ENCODE measurements at places on chromosomes 1 and 21.

- DNase-seq: no peak
Observed at GRCh38 chr1:77395051-77395450, 113.2 kb downstream of the AK5 start.

GRCh38 chr1:221783936-221784335 lies 42.0 kb upstream of the DUSP10 start:
- DNase-seq: no peak

DNA sequence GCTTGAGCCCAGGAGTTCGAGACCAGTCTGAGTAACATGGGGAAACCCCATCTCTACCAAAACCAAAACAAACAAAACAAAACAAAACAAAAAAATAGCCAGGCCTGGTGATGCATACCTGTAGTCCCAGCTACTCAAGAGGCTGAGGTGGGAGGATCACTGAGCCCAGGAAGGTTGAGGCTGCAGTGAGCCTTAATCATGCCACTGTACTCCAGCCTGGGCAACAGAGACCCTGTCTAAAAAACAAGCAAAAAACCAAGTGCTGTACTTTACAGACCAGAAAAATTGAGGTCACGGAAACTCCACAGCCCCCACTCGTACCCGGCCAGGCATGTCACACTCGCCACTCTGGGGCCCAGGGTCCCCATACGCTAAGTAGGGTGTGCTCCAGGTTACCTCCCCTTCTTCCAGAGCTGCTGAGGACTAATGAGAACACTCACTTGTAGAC lies 22.9 kb downstream of the ATP2B4 start:
- no peak for DNase-seq

DNA sequence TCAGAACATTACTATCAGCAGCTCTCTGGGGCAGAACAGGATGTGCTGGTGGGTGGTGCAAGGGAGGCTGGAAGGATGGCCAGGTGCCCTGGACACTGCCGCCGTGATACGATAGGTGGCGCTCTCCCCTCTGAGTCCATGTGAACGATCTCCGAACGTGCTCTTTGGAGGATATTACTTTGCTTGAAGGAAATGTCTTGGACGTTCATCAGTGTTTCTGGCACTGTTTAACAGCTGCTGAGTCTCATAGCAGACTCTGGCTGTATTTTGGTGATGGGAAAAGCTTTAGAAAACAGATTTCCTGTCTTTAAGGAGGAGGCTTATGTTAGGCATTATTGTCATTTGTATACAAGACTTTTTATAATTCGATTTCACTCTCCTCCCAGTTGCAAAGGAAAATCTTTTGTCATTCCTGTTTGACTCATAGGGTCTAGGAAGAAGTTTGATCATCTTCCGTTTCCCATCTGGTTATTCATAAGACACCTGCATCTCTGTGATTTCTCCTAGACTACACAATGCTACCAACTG lies 386.2 kb upstream of the ADGRL2 start:
- no peak for DNase-seq

- no peak for DNase-seq
Observed at GRCh38 chr21:28325618-28326017, 667.1 kb downstream of the LTN1 start.

GRCh38 chr1:156828400-156829124 lies 11.9 kb upstream of the SH2D2A start:
- no peak for DNase-seq

DNA sequence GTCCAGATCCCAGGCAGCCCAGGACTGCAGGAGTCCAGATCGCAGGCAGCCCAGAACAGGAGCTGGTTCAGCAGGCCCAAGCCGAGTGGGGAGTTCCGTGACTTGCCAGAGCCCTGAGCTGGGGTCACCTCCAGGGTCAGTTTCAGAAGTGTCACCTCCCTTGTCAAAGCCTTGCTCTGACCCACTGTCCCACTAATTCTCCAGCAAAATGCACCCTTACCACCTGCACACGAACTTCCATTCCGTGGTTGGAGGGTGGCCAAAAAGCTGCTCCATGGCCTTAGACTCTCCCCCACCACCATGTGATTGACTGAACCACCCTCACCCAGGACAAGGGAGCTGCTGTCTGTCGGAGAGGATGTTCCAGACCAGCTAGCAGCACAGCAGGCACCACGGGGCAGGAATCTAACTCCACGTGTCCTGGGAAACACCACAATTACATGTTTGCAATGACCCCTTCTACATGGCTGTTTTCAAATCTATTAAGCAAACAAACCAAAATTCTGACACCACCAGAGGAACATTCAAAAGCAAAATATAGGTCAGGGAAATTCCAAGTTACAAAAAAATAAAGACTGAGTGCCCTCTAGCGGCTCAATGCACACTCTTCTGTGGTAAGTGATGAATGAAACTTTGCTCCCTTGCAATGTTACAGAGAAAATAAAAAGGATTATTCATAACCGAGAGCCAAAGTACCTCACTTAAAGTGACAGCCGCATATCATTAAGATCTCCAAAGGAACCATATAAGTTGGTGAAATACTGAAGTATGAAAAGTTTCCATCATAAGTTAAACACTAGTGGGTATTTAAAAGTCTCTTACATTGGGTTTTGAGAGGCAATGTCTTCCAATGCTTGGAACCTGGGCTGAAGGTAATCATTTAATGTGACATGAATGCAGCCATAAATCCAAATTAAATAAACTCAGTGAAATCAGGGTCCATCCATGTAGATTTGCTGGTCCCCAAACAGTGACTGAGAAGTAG lies 76.3 kb downstream of the NPHP4 start:
- no peak for DNase-seq

DNA sequence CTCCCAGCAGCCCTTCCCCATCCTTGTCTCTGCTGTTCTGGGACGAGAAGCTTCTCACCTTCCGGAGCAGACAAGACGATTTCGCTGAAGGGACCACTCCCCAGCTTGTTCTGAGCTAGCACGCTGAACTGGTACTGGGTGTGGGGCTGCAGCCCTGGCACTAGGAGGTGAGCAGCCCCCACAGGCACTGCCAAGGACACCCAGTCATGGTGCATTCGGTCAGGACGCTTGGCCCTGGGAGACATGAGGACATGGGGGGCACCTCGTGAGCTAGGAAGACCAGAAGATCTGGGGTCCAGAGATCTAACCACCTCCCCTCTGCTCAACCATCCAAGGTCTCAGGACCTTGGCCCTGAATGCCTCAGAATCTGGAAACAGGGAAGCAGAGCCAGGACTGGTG lies 5.3 kb upstream of the TAGLN2 start:
- no peak for DNase-seq

DNA sequence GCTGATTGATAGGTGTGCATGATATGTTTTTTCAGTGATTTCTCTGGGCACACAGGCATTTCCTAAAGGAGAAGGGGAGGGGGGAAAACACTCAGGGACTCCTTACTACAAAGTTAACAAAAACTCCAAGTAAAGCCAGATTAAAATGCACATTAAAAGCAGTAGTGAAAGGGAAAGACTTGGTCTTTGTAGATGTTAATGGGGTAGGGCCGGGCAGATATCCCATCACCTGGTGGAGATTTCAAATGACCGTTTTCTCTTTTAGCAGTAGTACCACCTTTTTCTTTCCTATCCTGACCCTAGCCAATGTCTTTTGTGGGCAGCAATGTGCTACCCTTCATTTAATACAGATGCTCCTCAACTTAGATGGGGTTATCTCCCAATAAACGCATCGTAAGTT lies 32.5 kb downstream of the RTCA start:
- DNase-seq: no peak

DNA sequence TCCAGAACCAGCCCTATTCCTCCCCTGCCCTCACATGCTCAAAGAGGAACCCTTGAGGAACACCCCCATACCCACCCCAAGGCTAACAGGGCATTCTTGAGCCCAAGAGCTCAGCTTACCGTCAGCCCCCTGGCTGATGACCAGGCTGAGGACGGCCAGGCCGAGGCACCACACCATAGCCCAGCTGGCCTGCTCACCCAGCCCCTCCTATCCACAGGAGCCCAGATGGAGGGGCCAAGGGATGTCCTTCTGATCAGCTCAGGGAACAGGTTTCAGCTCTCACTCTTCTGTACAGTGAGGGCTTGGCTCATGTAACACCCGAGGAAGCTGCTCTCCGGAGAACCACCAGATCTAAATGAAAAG lies 2.2 kb downstream of the IGSF9 start:
- DNase-seq: no peak

GRCh38 chr21:16258844-16259611 lies 529.2 kb downstream of the USP25 start:
- no peak for DNase-seq

DNA sequence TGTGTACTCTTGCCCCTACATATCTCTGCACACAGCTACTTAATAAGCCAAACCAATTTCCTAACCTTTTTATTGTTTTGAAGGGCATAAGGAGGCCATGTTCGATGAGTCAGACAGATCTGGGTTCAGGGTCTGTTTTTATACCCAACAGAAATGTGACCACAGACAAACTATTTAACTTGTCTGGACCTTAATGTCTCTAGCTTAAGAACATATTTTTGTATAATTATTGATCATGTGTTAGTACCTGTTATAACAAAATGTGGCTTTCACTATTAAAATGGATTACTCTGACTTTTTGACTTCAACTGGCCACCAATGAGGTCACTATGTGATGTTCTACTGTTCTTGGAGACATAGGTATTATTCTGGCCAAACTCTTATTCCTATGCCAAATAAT lies 507.8 kb upstream of the USP24 start:
- DNase-seq: no peak

GRCh38 chr1:9689971-9690381 lies 38.4 kb downstream of the PIK3CD start:
- no peak for DNase-seq

DNA sequence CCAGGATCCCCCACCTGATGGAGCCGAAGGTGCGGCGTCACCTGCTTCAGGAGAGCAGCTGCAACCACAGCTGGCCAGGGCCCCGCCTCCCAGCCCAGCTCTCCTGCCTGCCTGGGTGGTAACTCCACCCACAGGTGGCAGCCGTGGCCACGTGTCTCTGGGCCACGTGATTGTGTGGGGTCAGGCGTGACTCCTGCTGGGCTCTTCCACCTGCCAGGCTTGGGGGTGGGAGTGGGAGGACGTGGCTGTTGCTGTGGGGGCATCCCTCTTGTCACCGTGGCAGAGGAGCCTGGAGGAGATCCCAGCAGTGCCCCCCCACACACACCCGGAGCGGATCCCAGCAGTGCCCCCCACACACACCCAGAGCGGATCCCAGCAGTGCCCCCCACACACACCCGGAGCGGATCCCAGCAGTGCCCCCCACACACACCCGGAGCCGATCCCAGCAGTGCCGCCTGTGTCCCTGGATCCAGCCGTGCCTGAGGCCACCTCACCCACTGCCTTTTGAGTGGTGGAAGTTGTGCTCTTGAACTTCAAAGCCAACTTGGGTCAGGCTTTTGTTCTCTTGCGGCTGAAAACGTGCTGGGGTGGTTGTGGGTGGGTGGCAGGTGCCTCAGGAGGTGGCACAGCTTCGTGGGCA lies 32.2 kb downstream of the POFUT2 start:
- DNase-seq: no peak

All from SHP77 treated with DMSO at 0.1 percent for 48 hours (cell line).